ENCODE measurements at places on chromosomes 11 and 22.

DNA sequence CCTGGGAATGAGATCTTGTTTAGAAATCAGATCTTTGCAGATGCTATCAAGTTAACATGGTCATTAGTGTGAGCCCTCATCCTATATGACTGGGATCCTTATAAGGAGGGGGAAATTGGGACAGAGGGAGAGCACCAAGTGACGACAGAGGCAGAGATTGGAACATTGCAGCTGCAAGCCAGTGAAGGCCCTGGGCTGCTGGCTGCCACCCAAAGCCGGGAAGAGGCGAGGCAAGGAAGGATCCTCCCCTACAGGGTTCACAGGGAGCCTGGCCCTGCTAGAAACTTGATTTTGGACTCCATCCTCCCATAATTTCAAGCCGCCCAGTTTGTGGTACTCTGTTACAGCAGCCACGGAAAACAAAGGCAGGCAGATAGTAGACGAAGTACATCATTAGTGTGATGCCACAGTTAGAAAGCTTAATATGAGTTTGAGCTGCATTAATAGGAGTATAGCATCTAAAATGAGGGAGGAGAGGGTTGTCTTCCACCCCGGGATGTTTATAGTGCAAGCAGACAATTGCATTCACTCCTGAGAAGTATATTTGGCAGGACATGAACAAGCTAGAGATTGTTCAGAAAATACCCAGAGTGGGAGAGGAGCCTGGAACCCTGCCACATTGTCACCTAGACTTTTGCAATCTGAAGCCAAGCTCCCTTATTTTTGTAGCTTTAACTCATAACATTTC, 56.8 kb upstream of the CLMP start:
- DNase-seq, result no peak

DNA sequence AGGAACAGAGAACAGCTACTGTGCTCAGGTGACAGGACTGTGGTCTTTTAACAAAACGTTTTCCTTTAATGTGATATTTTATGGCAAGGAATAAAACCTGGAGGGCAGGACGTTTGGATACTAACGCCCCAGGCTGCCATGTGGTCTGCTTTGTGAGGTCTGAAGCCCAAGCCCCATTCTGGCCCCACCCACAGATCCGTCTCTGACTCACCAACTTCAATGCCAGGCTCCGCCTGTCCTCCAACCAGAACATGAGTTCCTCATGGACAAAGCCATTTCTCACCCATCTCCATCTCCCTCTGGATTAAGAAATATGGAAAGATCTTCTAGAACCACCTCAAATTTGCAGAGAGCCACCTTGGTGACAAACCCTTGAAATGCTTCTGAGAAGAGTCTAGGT, 148.8 kb downstream of the CRYBB2 start:
- DNase-seq, result no peak

- no peak for DNase-seq
These were observed 22.8 kb downstream of the LARGE1 start for GRCh38 chr22:33897448-33897835.

GRCh38 chr11:8577791-8578581, 16.0 kb downstream of the STK33 start:
- no peak for DNase-seq

DNA sequence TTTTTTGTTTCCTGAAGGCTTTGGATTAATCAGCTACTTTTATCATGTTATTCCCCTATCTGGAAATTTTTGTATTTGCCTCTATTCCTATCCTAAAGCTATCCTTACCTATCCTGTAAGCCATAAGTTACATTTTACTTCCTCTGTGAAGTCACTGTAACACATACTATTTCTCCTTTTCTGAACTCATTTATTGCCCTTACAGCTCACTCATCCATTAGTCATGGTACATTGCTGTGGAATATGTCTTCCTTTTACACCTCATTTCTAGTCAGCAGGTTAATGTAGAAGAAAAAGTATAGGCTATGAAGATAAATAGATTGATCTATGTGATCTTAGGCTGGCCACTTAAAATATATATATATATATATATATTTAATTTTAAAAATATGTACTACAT, 28.0 kb downstream of the SWAP70 start:
- DNase-seq, result no peak
